ENCODE measurements at places on chromosomes 5 and 9.
A peak's percentile ranks its signal among the peaks of the same experiment; 100 is the strongest.

DNA sequence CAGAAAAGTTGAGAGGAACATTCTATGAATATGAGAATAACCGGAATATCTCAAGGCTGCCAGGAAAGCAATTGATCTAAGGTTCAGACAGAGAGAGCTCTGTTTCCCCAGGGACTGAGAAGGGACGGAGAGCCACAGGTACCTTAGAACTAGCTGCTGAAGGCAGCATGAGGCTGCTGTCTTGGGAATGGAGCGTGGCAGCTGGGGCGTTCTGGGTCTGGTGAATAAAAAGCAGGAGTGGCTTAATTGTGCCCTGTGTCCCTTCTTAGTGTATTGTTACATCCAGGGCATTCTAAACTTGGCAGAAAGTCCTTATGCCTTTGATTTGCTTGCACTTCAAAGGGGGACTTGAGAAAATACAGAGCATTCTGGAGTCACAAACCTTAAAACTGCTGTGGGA is 434.5 kb downstream of the KDM4C start:
- DNase-seq, result no peak

GRCh38 chr9:124130277-124131075 is 118.9 kb downstream of the LHX2 start:
- DNase-seq, result no peak

DNA sequence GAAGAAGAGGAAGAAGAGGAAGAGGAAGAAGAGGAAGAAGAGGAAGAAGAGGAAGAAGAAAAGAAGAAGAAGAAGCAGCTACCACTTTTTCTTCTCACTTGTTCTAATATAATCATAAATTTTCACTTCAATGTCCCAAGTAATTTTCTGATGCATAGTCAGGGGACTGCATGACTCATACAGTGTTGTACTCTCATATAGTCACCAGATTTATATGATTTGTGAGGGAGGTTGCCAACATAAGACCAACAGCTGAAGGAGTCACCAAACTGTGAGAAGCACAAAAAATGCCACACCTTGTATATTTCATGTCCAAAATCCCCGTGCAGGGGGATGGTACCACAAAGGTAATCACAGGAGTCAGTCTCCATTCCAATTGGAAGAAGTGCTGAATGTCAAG is 32.7 kb upstream of the DMRTA1 start:
- no peak for DNase-seq

GRCh38 chr5:1103505-1104326 is 8.1 kb downstream of the SLC12A7 start:
- DNase-seq, result no peak

DNA sequence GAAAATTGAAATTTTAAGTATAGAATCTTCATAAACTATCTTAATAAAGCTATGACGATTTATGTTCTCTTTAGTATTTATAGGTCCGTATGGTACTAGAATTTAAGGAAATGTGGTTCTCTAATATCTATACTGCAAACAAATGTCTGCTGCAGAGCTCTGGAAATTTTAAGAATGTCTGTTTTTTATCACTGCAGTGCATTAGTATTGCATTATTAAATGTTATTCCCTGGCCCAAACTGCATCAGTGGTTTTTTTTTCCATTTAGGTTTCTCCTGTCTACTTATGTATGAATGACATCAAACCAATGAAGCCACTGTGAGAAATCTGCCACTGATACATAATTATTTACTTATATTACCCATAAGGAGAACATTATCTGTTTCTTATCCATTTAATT is 211.4 kb upstream of the CD180 start:
- DNase-seq, result no peak

GRCh38 chr5:171107669-171108068 is 201.4 kb upstream of the TLX3 start:
- DNase-seq, result no peak

DNA sequence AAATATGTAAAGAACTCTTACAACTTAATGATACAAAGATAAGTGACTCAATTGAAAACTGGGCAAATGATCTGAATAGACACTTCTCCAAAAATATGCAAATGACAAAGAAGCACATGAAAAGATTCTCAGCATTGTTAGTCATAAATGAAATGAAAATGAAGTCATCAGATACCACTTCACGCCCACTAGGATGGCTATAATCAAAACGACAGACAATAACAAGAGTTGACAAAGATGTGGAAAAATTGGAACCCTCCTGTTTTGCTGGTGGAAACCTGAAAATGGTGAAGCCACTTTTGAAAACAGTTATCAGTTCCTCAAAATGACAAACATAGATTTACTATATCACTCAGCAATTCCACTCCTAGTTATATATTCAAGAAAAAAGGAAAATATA is 7.9 kb upstream of the SYK start:
- DNase-seq, result no peak

DNA sequence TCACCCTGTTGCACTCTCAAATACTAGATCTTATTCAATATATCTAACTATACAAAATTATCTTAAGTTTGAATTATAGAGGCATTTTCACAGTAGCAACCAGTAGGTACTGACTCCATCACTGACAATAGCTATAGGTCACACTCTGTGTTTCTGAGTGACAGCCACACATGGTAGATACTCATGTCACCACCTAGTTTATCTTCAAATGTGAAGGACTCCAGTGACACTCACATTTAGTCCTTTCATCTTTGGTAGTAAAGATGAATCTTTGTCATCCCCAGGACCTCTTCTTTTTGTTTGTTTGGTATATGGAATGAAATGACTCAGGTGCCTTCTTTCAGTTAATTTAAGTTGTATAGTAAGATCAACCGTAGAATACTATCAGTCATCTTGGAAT is 102.5 kb upstream of the DHFR start:
- DNase-seq, result no peak

GRCh38 chr5:147490989-147491388 is 18.9 kb downstream of the DPYSL3 start:
- no peak for DNase-seq

- no peak for DNase-seq
Observed at GRCh38 chr5:123813937-123814624, 302.1 kb downstream of the CSNK1G3 start.

DNA sequence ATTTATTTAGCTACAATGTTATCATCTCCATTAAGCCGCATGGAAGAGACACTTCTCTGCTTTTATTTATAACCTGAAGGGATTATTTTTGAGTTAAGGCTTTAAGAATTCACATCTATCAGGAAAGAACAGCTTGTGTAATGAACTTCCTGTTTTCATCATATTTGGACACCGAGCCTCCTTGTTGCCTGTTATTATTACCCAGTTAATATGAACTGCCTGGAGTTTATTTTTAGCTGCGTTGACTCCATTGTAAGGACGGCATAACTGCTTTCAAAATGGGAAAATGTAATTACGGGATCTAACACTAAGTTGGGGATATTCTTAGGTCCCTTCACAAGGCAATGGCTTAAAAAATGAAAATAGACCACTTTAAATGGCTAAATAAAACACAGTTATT is 89.0 kb upstream of the NR4A3 start:
- DNase-seq, result no peak

GRCh38 chr9:105672711-105673234 is 10.5 kb downstream of the TAL2 start:
- DNase-seq, result no peak

DNA sequence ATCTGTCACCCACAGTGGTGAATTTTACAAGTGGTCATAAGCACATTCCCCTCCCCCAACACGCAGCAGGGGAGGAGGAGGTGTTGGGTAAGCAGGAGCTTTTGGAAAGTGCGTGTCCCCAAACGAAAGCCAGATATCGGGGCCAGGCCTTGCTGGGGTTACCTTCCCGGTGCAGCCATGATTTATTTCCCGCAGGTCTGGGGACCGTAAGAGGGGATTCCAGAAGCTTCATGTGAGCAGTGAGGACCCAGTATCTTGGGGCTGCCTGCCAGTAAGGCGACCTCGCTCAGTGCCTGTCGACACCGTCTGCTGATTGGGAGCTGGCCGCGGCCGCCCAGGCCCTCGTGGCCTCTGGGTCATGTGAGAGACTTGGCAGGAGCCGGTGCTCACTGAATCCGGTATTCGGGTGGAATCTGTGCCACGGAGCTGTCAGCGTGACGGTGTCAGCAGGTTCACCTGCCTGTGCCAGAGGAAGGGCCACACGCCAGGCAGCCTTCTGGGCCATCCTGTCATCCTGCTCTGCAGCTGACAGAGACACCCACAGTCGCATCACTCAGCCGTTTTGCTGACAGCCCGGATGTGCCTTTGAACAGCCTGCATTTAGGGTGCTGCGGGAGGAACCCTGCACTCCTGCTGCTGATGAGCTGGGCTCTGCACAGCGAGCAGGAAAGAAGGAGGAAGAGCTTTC is 37.3 kb downstream of the SEC61B start:
- no peak for DNase-seq

- no peak for DNase-seq
Observed at GRCh38 chr9:129637673-129638439, 4.1 kb downstream of the ASB6 start.

DNA sequence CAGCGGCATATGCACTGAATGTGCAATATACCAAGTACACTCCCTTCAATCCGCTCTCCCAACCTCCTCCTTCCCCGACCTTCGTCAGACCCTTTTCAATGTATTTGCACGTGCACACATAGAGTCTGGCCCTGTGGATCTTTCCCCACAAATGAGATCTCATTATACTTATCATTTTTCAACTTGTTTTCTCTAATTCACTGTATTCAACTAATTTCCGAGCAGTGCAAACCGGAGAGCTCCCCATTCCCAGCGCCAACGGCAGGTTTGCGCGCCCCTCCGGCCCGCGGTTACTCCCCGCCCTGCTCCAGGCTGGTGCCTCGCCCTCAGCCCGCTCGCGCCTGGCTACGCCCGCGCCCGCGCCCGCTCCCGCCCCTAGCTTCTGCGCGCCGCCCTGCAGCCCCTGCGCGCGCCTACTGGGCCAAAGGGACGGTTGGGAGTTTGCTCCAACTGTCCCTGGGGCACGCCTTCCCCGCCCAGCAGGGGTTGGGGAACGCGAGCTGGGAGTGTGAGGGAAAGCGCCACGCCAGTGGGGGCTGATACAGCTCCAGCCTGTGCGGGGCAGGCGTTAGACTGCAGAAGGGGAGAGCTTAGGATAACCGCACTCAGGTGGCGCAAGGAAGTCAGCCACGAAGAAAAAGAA is 3.3 kb upstream of the CDC20B start:
- peak; percentile 68 for DNase-seq

DNA sequence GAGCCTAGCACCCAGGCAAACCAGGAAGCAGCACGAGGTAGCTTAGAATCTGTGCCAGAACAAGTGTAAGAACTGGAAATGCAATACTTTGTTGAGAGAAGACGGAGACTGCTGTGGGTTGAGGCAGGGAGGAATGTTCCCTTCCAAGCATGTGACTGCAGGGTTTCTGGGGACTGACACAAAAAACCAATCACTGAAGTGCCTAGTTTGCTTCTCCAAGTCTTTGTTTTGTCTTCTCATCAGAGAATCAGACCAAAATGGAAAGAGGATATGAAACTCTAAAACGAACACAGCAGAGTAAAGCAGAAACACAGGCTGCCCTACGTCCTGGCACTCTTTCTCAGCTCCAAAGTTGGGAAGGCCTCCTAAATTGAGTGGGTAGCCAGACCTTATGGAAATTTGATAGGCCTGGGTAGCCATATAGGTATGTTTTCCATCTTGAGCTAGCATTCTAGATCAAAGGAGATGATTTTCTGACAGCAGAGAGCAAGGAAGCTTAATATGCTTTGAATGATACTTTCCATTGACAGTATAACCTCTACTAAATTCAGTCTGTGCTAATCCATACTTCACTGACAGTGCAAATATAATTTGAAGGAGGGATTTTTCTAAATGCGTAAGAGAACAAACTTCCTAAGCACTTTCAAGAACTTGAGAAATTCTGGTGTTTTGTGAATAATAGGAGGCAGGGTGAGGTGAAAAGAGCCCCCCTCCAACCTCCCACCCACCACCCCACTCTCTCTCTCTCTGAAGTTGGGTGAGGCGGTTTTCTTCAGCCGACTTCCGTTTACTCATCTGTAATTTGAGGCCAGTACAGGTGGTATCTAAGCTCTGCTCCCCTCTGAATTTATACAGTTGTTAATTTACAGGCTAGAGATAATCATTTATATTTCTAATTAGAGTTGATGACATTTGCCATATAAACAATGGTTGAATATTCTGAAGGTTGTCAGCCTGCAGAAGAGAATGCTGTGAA is 5.5 kb downstream of the ADRB2 start:
- no peak for DNase-seq

- DNase-seq, result no peak
Observed at GRCh38 chr5:116669261-116670031, 94.8 kb upstream of the SEMA6A start.

- peak; percentile 31 for DNase-seq
Observed at GRCh38 chr9:87337335-87338087, 160.2 kb upstream of the DAPK1 start.

DNA sequence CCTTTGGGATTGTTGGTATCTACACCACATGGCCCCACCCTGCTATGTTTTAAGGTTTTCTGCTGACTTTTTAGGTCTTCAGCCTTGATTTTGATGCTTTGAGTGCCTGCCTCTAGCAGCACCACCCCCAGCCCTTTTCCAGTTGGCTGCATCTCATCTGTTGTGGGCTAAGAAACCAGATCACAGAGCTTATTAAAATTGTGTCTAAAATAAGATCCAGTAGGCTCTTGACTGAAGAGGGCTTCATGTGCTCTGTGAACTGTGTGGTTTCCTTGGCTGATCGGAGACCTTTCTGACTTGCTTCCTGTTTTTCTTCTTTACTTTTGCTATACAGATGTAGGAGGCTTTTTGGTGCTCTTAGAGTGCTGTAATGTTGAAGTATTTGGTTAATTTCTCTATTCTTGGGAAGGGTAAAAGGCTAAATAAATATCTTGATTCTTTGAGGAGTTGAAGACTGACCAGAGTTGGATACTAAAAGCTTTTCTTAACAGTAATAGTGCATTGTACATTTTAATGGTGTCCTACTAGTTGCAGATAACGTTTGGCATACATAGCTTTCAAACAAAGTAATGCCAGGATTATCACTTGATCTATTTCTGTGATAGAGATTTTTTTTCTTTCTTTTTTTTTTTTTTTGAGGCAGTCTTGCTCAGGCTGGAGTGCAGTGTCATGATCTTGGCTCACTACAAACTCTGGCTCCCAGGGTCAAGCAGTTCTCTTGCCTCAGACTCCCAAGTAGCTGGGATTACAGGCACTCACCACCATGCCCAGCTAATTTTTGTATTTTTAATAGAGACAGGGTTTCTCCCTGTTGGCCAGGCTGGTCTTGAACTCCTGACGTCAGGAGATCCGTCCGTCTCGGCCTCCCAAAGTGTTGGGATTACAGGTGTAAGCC is 4.5 kb downstream of the UBE2D2 start:
- DNase-seq, result no peak

DNA sequence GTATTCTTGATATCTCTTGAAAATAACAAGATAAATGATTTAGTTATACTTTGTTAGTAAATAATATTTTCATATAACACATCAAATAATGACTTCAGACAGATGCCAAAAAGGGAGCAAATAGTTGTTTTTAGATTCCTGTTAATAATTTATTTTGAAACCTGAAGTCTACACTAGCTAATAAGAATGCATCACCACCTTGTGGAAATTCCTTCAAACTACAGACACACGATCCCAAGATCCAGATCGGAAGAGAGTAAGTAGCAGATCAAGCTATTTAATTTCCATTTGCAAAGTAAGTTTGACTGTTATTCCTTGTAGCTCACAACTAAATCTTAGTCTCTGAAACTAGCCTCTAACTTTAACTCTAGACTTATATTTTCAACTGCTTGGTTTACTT is 35.5 kb upstream of the ISL1 start:
- no peak for DNase-seq

All from neuronal stem cell (in vitro differentiated cells).